ENCODE measurements at places on chromosomes 7 and 10.

- no peak for DNase-seq
Observed at GRCh38 chr10:95501203-95502094, 59.7 kb downstream of the SORBS1 start.

DNA sequence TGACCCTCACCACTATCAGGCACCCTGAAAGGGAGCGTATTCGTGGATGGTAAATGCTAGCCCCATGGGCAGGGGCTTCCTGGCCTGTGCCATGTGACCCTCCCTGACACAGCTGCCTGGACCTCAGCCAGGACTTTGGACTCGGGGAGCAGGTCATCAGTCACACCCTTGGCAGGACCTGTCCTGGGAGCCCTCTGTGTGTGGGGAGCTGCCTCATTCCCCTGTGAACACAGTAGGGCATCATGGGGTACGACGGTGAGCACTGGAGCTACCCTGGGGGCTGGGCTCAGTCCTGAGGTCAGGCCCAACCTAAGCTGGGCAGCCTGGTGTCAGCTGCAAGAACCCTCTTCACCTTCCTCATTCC, 129.3 kb upstream of the FAM20C start:
- DNase-seq: no peak

- DNase-seq: no peak
Observed at GRCh38 chr7:139118805-139119485, 9.4 kb upstream of the ZC3HAV1 start.

DNA sequence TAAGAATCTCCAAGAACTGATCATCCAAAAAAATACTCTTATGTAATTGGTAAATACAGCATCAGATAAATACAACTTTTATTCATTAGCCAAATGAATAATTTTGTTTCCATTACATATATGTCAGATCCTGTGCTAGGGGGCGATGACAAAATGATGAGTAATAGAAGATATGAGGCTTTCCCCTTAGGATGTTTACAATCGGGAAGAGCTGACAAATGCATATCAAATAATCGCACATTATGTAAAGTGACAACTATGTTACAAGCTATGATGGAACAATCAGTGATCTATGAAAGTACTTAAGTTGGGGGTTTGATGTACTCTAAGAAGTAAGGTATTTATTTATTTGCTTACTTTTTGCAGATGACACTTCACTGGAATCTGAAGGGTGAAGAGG, 465.6 kb upstream of the VSTM2A start:
- no peak for DNase-seq

DNA sequence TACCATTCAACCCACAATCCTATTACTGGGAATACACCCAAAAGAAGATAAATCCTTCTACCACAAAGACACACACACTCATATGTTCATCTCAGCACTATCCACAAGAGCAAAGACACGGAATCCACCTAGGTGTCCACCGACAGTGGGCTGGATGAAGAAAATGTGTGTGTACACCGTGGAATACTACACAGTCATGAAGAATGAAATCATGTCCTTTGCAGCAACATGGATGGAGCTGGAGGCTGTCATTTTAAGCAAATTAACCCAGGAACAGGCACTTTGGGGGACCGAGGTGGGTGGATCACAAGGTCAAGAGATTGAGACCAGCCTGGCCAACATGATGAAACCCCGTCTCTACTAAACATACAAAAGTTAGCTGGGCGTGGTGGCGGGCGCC, 8.3 kb upstream of the FOXL3 start:
- no peak for DNase-seq

GRCh38 chr10:74994854-74995253, 116.6 kb upstream of the SAMD8 start:
- no peak for DNase-seq

- DNase-seq: no peak
Observed at GRCh38 chr10:50540069-50540825, 83.5 kb downstream of the SGMS1 start.

DNA sequence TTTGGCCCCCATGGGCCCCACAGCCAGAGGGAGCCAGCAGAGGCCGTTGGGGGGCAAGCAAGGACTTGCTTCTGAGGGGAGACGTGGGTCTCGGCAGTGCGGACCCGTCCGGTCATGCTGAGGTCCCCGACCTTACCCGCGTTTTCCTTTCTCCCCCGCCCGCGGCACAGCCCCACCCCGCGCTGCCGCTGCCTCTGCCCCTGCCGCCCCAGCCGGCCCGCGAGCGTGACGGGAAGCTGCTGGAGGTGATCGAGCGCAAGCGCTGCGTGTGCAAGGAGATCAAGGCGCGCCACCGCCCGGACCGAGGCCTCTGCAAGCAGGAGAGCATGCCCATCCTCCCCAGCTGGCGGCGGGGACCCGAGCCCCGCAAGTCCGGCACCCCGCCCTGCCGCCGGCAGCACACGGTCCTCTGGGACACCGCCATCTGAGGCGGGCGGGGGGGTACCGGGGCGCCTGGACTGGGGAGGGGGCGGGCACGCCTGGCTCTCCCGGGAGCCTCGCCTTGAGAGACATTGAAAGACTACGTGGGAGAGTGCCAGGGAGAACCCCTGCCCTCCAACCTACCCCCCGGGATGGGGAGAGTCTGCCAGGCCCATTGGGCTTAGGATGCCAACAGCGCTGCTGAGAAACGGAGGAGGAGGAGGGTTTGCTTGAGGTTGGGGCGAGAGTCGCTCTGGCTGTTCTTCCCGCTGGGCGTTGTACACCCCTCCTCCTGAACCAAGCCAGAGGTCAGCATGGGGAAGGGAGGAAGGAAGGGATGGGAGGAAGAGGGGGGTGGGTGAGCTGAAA, 9.9 kb downstream of the NYAP1 start:
- DNase-seq: no peak

GRCh38 chr10:35462491-35462934, 126.2 kb downstream of the CCNY start:
- no peak for DNase-seq
